ENCODE measurements at places on chromosomes 5 and 9. TPM values are rescaled to one million over a fixed set of nuclear protein-coding genes. Genes with fewer than 3 reads are reported as not detected.

Gene LCN15
- total RNA-seq: not detected

Gene GCNT4
- 1.1 TPM for total RNA-seq

Gene PTGS1
- 39.2 TPM for total RNA-seq

Gene CORO2A
- 0.44 TPM for total RNA-seq

Gene C7
- not detected for total RNA-seq

Gene FST
- total RNA-seq: 70.2 TPM

Gene NTRK2
- total RNA-seq: 0.14 TPM

Gene NOL8
- total RNA-seq: 27.3 TPM

Gene CDC20B
- not detected for total RNA-seq

Gene ECM2
- 1.5 TPM for total RNA-seq

Gene RASGEF1C
- total RNA-seq: not detected

Gene DHX29
- 51.8 TPM for total RNA-seq

Gene ADRB2
- 2.3 TPM for total RNA-seq

Gene PTPRD
- 4.6 TPM for total RNA-seq

Gene SPINK4
- 1.8 TPM for total RNA-seq

Gene SAP30L
- 18.4 TPM for total RNA-seq

Gene POLR1E
- total RNA-seq: 23.2 TPM

Gene ANXA2R
- total RNA-seq: 3.4 TPM

Gene HTR4
- total RNA-seq: not detected

Gene CAPSL
- not detected for total RNA-seq

Gene BTNL3
- total RNA-seq: not detected

Gene RNF180
- 1.0 TPM for total RNA-seq

Gene DMRT3
- total RNA-seq: not detected

Gene CDHR2
- not detected for total RNA-seq

Gene CKS2
- 14.4 TPM for total RNA-seq

Gene HMCN2
- not detected for total RNA-seq

Gene OLFM1
- total RNA-seq: 0.44 TPM

Gene PCDHGB3
- 2.6 TPM for total RNA-seq

Gene CAVIN4
- 3.7 TPM for total RNA-seq

Gene OLFML2A
- total RNA-seq: 11.5 TPM

Gene NEUROG1
- total RNA-seq: not detected

Gene PCDHB3
- total RNA-seq: 0.29 TPM

Gene CCDC152
- total RNA-seq: 0.72 TPM

Gene F12
- 0.22 TPM for total RNA-seq

Gene MELK
- total RNA-seq: 57.0 TPM

Gene TYRP1
- total RNA-seq: 13.8 TPM

Gene PCDHB16
- under 0.01 TPM for total RNA-seq

Gene GABRA1
- not detected for total RNA-seq

Gene IGIP
- 5.7 TPM for total RNA-seq

Gene SPOCK1
- 77.5 TPM for total RNA-seq

Gene OR1B1
- total RNA-seq: not detected

Gene CCL27
- total RNA-seq: not detected

Gene CARD9
- 3.9 TPM for total RNA-seq

Gene MAST4
- 1.8 TPM for total RNA-seq

Gene FBXL7
- 3.1 TPM for total RNA-seq

Gene SOHLH1
- total RNA-seq: not detected

Gene NR5A1
- total RNA-seq: not detected

Gene PPIC
- 37.0 TPM for total RNA-seq
